ENCODE measurements at places on chromosomes 16 and 17.

- DNase-seq, result no peak
Measured at GRCh38 chr17:49288388-49288787, 57.8 kb upstream of the PHOSPHO1 start.

DNA sequence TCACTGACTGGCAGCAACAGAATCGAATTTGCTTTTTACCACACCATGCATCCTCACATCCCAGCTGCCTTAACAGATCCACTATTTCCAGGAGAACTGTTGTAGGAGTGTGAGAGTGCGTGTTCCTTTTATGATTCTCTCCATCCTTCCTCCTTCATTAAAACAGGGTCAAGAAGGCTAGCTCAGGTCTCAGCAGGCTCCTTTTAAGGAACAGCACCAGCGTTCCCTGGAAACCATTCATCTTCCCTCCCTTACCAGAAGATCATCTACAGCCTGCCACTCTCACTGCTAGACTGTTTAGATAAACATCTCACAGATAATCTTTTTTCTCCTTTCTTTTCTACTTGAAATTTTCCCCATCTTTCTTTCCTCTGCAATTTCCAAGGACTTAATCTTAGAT is 1531.9 kb upstream of the CDH8 start:
- DNase-seq, result no peak

DNA sequence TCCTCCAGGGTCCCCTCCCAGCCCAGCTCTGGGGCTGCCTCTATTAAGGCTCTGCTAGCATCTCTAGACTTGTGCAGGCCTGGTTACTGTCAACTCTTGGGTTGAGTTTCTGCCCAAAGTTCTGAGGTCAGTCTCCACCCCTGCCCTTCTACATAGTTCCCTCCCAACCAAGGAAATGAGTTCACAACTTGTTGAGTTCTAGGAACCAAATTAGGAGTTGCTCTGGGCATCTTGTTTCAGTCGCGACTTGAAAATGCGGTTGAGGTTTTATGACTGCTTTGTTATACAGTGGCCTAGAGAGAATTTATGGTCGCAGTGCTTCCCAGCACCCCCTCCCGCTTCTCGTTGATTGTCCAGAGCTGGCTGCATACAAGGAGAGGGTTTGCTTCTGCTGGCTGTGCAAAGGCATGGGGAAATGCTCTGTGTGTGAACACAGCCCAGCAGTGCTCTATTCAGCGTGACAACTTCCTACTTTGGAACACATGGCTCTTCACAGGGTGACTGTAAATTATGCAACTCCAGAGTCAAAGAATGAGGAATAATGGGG is 20.2 kb downstream of the GNAO1 start:
- DNase-seq, result no peak

GRCh38 chr16:66495440-66495839 is 54.5 kb downstream of the TK2 start:
- DNase-seq, result no peak

DNA sequence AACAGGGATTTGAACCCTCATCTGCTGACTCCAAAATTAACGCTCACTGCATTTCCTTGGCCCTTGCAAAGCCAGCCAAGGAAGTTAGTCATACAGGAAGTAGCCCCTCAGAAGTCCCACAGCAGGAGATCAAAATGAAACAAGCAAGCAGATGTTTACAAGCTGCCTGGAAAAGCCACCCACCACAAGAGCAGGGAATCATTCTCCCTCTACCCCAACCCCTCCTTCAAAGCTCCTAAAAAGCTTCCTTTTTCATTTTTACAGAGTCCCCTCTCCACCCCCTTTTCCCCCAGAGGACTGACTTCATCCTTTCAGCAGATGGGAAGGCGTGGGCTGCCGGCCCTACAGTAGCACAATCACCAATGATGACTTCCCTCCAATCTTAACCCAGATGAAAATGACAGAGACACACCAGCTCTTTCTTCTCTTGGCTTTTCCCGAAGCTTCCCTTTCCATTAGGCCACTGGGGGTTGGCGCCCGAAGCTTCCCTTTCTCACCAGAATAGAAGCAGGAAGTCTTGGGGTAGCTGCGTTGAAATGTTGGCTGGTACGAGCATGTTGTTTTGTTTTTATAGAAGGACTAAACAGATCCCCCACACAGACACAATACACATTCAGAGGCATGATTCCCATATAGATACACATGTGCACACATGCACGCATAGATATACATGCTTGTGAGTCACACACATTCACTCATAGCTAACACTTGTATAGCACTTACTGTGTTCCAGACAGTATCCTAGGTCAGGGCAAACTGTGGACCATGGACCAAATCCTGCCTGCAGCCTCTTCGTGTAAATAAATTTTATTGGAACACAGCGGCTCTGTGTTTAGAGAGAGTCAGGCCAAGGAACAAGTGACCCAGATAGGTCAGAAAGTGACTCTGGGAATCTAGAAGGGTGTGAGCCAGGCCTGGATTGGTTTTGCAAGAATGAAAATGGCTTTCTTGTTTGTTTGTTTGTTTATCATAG is 17.4 kb downstream of the ITPRIPL2 start:
- no peak for DNase-seq

DNA sequence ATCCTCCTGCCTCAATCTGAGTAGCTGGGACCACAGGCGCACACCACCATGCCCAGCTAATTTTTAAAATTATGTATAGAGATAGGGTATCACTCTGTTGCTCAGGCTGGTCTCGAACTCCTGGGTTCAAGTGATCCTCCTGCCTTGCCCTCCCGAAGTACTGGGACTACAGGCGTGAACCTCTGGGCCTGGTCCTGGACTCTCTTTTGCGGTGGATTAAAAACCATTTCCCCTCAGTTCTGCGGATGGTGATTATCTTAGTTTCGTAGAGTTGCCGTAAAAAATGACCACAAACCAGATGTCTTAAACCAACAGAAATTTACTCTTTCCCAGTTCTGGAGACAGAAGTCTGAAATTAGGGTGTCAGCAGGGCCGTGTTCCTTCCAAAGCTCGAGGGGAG is 28.8 kb downstream of the MGAT5B start:
- DNase-seq, result no peak

- no peak for DNase-seq
Measured at GRCh38 chr16:67963292-67963661, 5.2 kb downstream of the SLC12A4 start.

- no peak for DNase-seq
Measured at GRCh38 chr17:77374170-77374936, 233.6 kb downstream of the SEC14L1 start.

- DNase-seq, result no peak
Measured at GRCh38 chr17:50219939-50220465, 18.6 kb upstream of the COL1A1 start.

- DNase-seq, result no peak
Measured at GRCh38 chr17:61368832-61369450, 30.7 kb upstream of the TBX2 start.

DNA sequence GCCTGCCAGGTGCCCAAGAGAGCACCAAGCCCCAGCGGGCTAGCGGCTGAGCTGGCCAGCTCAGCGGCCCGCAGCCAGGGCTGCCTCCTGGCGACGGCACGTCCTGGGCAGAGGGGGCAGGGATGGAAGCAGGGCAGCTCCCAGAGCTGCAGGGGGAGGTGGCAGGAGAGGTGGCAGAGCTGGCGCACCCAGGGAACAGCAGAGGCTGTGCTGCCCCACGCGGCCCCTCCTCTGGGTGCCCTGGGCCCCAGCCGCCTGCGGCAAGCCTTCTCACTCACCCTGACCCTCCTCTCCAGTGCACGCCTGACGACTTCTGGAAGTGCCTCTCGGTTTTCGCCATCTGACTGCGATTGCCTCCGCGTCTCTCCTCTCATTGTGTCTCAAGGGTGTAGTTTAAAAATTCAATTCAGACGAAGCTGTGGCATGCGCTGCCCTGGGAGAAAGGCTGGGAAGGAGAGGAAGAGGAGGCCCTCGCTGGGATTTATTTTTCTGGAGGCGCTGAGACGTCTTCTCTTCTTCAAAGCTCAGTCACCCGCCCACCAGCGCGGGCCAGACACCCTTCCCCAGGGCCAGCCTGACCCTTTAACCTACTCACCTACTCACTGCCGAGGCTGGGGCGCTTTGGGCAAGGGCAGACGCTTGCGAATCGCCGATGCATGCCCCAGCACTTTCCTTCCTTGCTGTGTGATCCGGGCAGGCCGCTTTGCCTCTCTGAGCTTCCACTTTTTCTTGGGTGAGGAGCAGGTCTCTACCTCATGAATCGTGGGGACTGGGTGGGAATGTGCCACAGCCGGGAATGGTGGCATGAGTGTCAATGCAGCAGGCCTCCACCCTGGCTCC is 24.9 kb downstream of the GSE1 start:
- no peak for DNase-seq

DNA sequence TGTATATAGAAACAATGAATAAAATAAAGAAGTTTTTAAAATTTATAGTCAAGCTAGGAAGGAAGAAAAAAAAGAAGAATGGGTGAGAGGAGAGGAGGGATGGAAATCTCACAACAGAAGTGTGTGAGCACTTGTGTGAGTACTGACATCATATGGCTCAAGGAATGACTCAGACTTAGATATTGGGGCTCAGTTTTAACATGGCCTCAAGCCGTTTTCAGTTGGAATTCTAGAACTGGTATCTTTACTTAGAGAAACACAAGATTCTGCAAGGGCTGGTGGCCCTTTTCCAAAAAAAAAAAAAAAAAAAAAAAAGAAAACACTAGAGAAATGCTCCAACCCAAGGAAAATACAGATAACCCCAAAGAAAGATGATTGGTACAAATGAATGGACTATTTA is 55.1 kb downstream of the STXBP4 start:
- DNase-seq, result no peak

DNA sequence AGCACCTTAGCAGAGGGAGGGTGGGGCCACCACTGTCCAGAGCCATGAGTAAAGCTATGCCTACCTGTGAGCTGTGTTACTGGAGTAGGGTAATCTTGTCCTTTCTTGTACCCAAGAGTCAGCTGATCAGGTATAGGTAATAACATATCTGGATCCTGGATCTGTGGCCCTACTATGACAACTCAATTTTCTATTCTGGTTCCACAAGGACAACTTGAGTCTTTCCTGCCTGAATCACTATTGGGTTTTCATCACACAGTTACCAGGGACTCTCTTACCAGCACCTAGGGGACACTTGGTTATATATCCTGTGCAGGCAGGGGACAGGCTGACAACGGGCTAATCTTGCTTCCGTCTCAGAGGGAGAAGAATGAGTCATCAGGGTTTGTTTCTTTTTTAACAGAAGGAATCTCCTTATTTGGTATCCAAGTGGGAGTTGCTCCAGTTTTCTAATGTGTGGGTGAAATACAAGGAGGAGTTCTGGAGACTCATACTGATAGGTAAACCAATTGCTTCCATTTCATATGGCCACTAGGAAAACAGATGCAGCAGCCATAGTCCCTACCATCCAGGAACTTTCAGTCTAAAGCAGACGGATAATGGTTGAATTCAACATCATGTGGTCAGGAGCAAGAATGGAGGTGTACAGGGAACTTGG is 6.8 kb downstream of the ZNF267 start:
- DNase-seq, result peak; percentile 33

DNA sequence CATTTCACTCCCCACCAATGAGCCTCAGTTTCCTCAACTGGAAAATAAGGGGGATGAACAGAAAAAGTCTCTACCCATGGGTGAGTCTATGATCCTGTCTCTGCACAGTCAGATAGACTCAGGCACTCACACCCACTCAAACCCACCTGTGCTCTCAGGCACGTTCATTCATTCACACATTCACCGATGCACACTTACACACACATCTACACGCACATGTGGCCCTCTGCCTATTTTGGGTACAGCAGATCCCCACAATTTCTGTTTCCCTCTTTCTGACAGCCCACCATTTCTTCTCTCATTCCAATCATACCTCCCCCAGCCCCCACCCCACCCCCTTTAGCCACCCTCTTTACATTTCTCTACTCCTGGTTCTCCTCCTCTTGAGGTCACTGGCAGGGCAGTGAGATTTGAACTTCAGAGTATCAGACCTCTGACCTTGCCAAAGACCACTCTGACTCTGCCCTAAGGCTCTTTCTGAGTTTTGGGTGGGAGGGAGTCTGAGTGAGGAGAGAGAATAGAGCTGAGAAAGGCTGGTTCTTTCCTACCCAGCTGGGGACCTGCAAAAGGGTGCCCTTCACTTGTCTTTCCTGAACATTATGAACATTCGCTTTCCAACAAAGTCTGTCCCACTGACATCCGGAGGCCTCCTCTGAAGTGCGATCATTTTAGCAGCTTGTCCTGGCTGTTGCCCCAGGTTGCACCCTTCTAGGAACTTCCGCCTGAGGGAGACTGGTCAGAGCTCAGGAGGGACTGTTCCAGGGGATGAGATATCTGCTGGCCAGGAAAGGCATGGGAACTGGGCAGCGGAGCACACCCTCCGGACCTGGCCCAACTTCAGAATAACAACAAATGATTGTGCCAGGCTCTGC is 10.1 kb upstream of the COL1A1 start:
- DNase-seq, result no peak

DNA sequence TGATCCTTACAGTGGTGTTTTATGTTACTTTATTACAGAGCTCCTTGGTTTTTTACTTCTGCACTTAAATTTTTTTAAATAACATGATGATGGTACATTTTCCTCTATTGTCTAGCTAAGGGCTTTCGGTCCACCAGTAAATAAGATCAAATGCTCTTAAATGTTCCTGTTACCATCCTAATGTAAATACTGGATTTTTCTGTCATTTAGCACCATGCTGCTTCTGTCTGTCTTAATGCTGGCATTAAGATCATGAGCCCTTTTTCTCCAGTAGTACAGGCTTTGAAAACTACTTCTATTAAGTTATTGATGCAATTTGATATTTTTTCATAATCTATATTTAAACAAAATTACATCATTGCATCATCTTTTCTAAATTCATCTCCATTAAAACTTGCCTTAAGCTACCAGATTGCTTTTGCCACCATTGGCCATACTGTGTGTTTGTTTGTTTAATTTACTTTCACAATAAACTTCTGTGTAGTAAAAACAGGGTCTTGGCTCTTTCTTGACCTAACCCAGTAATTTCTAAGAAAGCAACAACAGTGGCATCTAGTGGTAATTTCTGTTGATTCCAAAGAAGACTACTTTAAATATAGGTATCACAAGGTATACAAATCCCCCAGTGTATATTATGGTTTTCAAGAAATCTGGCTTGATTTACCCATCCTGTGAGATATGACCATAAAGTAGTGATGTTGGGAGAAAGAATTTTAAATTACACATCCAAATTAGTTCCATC is 9.0 kb upstream of the PHAF1 start:
- DNase-seq, result no peak

DNA sequence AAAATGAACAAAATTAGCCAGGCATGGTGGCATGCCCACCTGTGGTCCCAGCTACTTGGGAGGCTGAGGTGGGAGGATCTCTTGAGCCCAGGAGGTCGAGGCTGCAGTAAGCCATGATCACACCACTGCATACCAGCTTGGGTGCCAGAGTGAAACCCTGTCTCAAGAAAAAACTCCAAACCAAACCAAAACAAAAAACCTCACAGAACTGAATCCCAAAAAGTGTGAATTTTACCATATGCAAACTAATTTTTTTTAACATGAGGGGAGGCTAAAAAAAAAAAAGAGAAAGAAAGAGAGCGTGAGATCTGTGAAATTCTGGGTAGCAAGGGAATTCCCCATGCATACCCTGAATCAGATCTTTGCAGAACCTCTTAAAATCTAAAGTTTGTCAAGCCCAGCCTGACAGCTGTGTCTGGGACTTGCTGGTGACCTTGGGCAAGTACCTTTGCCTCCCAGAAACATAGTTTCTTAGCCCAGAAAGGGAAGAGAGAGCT is 17.1 kb upstream of the CDH1 start:
- DNase-seq, result no peak

- DNase-seq, result no peak
Measured at GRCh38 chr16:71216714-71217113, 13.8 kb downstream of the HYDIN start.

- DNase-seq, result no peak
Measured at GRCh38 chr17:16122697-16123434, 92.5 kb downstream of the NCOR1 start.
